T-helper 2 cell (primary cell): ENCODE measurements at places on chromosomes 11 and 22.

- no peak for DNase-seq
These were observed 11.6 kb upstream of the NXPE2 start for GRCh38 chr11:114666760-114667159.

DNA sequence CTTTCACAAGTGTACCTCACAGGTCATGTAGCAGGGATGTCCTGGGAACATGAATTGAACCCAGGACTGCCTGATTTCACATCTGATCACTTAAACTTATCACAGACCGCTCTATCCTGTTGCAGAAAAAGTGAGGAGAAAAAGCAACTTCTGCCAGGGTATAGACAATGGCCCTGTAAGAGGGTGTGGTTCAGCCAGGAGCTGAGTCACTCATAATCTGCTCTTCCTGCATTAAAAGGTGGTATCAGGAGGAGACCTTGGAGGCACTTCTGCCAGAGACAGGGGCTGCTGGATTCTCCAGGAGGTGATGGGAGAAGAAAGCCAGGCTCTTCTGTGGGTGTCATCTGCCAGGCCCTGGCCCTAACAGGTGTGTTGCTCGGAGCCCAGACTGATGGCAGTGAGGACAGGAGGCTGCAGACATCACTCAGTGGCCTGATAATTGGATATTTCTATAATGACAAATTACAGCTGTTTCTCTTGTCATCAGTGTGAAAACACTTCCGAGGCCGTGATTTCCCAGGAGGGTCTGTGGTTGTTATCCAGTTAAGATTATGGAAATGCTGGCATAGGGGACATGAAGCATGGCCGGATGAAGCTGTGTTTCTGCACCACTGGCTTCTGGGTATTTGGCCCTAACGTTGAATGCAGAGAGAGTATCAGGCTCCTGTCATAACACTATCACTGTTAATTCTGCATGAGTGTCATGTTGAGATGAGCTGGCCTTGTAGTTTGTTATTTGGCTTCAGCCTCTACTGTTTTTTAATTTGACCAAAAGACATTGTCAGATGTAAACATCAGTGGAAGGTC is 125.1 kb upstream of the ZBED5 start:
- DNase-seq: no peak

GRCh38 chr11:19683141-19683805 is 29.4 kb upstream of the NAV2 start:
- no peak for DNase-seq

- DNase-seq: no peak
These were observed 11.6 kb downstream of the PLAAT4 start for GRCh38 chr11:63548178-63548577.

- no peak for DNase-seq
These were observed 2.8 kb upstream of the MMP1 start for GRCh38 chr11:102800767-102801166.

DNA sequence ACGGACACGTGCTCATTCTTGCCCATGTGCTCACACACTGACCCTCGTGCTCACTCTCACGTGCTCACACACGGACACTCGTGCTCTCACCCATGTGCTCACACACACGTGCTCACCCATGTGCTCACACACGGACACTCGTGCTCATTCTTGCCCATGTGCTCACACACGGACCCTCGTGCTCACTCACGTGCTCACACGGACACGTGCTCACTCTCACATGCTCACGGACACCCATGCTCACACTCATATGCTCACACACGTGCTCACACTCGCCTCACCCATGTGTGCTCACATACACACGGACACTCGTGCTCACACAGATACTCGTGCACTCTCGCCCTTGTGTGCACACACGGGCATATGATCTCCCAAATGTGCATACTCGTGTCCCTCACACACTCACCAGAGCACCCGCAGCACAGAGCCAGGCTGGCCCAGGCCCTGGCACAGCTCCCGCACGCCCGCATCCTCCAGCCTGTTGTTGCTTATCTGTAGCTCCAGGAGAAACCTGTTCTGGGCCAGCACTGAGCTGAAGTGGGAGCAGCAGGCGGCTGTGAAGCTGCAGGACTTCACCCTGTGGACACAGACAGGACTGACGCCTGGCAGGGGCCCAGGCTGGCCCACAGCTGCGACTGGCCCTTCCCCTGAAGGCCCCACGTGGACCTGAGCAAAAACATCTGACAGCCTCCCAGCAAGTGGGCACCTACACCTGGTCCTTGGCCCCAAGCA is 9.3 kb downstream of the RNH1 start:
- DNase-seq: no peak

DNA sequence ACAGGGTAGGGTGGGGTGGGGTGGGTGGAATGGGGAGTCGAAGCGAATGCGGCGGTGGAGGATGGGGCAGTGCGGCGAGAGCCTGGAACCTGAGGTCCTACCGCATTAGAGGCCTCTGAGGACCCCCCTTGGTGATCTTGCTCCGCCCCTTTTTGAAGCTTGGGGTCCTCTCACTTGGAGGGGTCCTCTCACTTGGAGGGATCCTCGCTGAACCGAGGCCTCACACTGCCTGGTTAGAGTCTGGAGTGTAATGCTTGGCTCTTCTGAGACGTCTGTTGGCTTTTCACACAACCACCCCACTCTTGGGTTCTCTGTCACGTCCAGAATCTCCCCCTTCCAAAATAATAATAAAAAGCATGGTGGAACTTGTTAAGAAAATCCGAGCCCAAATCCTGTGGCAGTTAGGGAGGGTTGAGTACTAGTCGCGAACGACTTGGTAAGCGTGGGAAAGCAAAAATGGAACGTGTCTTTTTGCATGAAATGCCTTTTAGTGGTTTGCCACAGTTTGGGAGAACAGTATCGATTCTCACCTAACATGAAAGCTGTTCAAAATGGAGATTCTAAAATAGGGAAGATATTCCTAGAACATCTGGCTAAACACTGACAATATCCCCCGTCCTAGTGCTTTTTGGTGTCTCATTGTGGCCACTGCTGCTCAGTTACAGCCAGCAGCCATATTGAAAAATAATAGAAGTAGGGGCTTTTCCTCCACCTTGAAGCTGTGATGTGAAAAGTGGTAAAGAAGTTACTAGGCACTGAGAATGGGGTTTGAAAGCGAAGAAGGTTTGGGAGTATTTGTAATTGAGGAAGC is 822 bp downstream of the RBX1 start:
- no peak for DNase-seq
